Osteoblast (primary cell): ENCODE measurements at places on chromosomes 11 and 22. TPM values are rescaled to one million over a fixed set of nuclear protein-coding genes. Genes with fewer than 3 reads are reported as not detected.
A peak's percentile ranks its signal among the peaks of the same experiment; 100 is the strongest.

DNA sequence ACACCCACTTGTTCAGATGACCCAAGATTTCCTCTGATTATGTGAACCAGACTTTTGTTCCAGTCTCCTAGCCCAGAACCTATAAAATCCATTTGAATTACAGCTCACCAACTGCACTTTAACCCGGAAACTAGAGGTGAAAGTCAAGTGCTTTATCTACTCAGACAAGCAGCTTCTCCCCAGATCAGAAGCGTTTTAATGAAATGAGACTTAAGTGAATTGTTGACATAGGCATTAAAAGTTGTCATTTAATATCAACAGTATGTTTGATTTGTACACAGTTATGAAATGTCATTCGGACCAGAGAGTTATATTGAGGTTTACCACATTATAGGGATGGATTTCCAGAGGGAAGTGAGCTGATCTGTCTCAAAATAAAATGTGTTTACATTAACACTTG, 52.0 kb downstream of the CADM1 start:
- H3K36me3 ChIP-seq: no peaks in the 10 kb centered on the region
- H3K4me1 ChIP-seq: no peaks in the 10 kb centered on the region
- H3K27ac ChIP-seq: no peak overlapping the region
- H3K27me3 ChIP-seq: no peaks in the 10 kb centered on the region

DNA sequence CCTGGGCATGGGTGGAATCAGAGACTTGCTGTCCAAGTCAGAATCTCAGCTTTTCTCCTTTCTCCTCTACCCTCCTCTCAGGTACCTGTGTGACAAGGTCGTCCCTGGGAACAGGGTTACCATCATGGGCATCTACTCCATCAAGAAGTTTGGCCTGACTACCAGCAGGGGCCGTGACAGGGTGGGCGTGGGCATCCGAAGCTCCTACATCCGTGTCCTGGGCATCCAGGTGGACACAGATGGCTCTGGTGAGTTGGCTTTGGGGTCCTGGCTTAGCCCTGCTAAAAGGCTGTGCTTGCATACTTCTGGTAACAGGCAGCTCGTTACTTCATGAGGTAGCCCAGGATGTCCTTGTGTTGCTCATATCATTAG, 10.7 kb downstream of the MCM5 start:
- no peak overlapping the region for H3K4me3 ChIP-seq
- H3K27ac ChIP-seq: no peak overlapping the region
- no peak for DNase-seq
- no peaks in the 10 kb centered on the region for H3K4me1 ChIP-seq
- H3K36me3 ChIP-seq: peaks cover 30% of the 10 kb centered on the region

- peak; percentile 59 for DNase-seq
- H3K27ac ChIP-seq: no peak overlapping the region
- no peaks in the 10 kb centered on the region for H3K36me3 ChIP-seq
- H3K4me1 ChIP-seq: peaks cover 7% of the 10 kb centered on the region
- H3K4me3 ChIP-seq: no peak overlapping the region
These were observed 4.8 kb downstream of the CYB5R2 start for GRCh38 chr11:7668464-7668863.

- H3K27ac ChIP-seq: no peak overlapping the region
- no peak overlapping the region for H3K4me3 ChIP-seq
These were observed 488.0 kb upstream of the CCDC90B start for GRCh38 chr11:83773950-83774880.

- H3K27ac ChIP-seq: no peak overlapping the region
- H3K36me3 ChIP-seq: no peaks in the 10 kb centered on the region
- peaks cover 1% of the 10 kb centered on the region for H3K27me3 ChIP-seq
- DNase-seq: no peak
- H3K4me1 ChIP-seq: no peaks in the 10 kb centered on the region
These were observed 26.4 kb downstream of the IGLL5 start for GRCh38 chr22:22913989-22914388.

GRCh38 chr22:46366801-46367706, 31.5 kb downstream of the TRMU start:
- peak; percentile 85 for DNase-seq
- no peak overlapping the region for H3K27ac ChIP-seq
- no peaks in the 10 kb centered on the region for H3K36me3 ChIP-seq
- H3K27me3 ChIP-seq: peaks cover 3% of the 10 kb centered on the region

DNA sequence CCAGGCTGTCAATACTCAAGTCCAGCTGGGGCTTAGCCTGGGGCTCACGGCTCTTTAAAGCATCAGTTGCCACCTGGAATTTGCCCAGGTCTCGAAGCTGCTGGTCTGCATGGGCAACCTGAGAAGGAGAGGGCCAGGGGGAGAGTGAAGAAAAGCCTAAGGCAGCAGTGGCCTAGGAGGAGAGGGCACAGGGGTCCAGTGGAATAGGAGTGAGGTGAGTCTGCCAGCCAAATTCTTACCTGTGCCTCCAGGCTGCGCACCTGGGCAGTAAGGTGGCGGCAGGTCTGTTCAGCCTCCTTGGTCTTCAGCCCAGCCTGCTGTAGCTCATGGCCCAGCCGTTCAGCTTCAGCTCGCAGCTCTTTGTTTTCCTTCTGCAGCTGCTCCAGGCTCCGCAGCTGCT, 10.0 kb downstream of the IL18BP start:
- H3K4me3 ChIP-seq: no peak overlapping the region
- DNase-seq: peak; percentile 25
- H3K27me3 ChIP-seq: no peaks in the 10 kb centered on the region
- H3K36me3 ChIP-seq: peaks cover 96% of the 10 kb centered on the region
- no peaks in the 10 kb centered on the region for H3K4me1 ChIP-seq

GRCh38 chr11:61551634-61552033, 29.2 kb downstream of the SYT7 start:
- peak overlapping the region; percentile 53 for H3K27ac ChIP-seq
- H3K4me3 ChIP-seq: peak overlapping the region; percentile 55
- peak; percentile 99 for DNase-seq
- no peaks in the 10 kb centered on the region for H3K36me3 ChIP-seq
- H3K27me3 ChIP-seq: peaks cover 26% of the 10 kb centered on the region

GRCh38 chr11:121257289-121257688, 35.3 kb upstream of the SC5D start:
- no peaks in the 10 kb centered on the region for H3K27me3 ChIP-seq
- no peaks in the 10 kb centered on the region for H3K4me1 ChIP-seq
- no peaks in the 10 kb centered on the region for H3K36me3 ChIP-seq
- no peak overlapping the region for H3K27ac ChIP-seq

DNA sequence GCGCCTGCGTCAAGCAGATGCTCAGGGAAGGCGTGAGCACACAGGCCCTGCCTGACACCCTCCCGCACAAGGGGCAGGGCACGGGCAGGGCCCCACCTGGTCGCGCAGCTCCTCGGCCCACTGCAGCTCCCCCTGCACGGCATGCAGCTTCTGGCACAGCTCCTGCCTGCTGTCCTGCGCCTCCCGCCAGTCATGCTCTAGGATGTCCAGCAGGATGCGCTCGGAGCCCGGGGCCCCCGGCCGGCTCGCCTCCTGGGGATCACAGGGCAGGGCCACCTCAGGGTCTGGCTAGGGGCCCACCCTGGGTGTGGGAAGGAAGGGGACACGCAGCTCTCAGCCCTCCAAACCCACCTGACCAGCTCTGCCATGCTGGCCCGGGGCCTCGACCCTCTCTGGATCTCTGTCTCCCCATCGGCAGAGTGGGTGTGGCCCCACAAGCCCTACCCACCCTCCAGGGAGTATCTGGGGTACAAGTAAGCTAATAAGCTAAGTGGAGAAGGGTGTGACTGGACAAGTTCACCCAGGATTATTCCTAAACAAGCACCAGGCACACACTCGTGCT, 10.7 kb downstream of the CARD10 start:
- H3K4me3 ChIP-seq: no peak overlapping the region
- H3K27me3 ChIP-seq: no peaks in the 10 kb centered on the region
- peaks cover 40% of the 10 kb centered on the region for H3K36me3 ChIP-seq
- peak; percentile 84 for DNase-seq
- H3K27ac ChIP-seq: no peak overlapping the region

DNA sequence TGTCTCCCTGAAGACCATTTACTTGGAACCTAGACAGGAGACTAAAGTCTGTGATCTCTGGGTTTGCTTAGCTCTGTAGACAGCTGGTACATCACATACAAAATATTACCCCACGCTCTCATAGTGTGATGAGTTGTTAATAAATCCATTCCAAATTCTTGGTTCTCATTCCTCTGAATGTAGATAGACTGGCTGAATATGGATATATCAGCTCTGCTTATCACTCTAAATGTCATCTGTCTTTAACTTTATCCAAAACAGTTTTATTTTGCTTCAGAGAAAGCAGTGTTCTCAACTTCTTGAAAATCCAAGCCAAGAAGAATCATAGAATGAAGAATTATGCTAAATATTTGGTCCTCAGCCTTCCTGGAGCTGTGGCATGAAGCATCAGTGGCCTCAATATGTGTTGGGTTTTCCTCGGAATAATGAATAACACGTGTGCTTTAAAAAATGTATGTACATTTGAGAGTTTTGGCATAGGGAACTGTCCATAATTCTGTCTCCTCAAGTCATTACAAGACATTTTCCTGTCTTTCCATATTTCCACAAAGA, 10.5 kb upstream of the LDLRAD3 start:
- no peak for DNase-seq
- no peak overlapping the region for H3K27ac ChIP-seq
- H3K27me3 ChIP-seq: peaks cover 3% of the 10 kb centered on the region
- no peaks in the 10 kb centered on the region for H3K36me3 ChIP-seq
- no peak overlapping the region for H3K4me3 ChIP-seq

- H3K36me3 ChIP-seq: no peaks in the 10 kb centered on the region
- no peaks in the 10 kb centered on the region for H3K4me1 ChIP-seq
- DNase-seq: no peak
- H3K4me3 ChIP-seq: peak overlapping the region; percentile 38
- no peak overlapping the region for H3K27ac ChIP-seq
These were observed 95.3 kb upstream of the RCN1 start for GRCh38 chr11:31995525-31996094.

DNA sequence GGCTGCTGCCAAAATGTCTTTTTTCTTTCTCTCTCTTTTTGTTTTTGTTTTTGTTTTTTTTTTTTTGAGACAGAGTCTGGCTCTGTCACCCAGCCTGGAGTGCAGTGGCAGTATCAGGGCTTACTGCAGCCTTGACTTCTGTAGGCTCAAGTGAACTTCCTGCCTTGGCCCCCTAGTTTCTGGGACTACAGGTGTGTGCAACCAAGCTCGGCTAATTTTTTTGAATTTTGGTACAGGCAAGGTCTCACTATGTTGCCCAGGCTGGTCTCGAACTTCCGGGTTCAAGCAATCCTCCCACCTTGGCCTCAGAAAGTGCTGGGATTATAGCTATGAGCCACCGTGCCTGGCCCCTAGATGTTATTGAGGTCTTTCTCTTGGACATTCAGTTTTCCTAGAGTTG, 2.2 kb upstream of the DDX10 start:
- H3K36me3 ChIP-seq: peaks cover under 1% of the 10 kb centered on the region
- no peak for DNase-seq
- peaks cover 14% of the 10 kb centered on the region for H3K4me1 ChIP-seq
- H3K4me3 ChIP-seq: no peak overlapping the region
- no peaks in the 10 kb centered on the region for H3K27me3 ChIP-seq
- no peak overlapping the region for H3K27ac ChIP-seq

DNA sequence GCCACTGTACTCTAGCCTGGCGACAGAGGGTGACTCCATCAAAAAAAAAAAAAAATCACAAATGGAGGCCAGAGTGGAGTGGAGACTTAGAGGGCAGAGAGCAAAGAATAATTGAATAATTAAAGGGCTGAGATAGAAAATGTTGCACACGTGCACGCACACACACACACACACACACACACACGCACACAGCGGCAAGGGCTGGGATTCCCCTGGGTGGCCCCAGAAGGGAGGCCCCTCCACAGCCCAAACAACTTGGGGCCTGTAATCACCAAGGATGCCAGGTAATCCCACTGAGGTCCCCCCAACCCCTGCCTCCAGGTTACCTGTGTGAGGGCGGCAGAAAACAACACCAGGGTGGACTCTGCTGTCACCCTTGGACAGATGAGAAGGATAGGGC, 12.0 kb upstream of the DGKZ start:
- H3K27ac ChIP-seq: no peak overlapping the region
- DNase-seq: peak; percentile 76
- H3K4me1 ChIP-seq: peaks cover 2% of the 10 kb centered on the region
- H3K36me3 ChIP-seq: no peaks in the 10 kb centered on the region
- H3K27me3 ChIP-seq: peaks cover 49% of the 10 kb centered on the region

- peaks cover 26% of the 10 kb centered on the region for H3K4me1 ChIP-seq
- H3K27me3 ChIP-seq: no peaks in the 10 kb centered on the region
- H3K27ac ChIP-seq: peak overlapping the region; percentile 60
- peak overlapping the region; percentile 74 for H3K4me3 ChIP-seq
- DNase-seq: peak; percentile 99
These were observed 1.2 kb upstream of the TYMP start for GRCh38 chr22:50530877-50531545.

DNA sequence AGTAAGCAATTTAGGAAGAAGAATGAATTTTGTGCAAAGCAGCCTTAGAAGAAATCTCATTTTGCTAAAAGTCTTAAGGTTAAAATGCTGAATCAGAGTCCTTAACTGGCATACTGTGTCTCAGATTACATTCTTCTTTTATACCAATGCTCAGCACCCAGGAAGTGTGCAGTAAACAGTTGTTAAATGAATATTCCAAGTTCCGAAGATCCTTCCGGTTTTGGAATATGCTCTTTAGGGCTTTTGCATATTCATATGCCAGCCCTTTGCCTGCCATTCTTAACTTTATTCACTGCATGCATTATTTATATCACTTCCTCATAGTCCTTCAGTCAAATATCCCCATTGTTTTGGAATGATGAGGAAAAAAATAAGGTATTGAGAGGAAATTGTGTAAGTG, 242.0 kb downstream of the DDX10 start:
- H3K27ac ChIP-seq: peak overlapping the region; percentile 33
- H3K4me1 ChIP-seq: peaks cover 19% of the 10 kb centered on the region
- peak overlapping the region; percentile 28 for H3K4me3 ChIP-seq
- no peaks in the 10 kb centered on the region for H3K27me3 ChIP-seq

DNA sequence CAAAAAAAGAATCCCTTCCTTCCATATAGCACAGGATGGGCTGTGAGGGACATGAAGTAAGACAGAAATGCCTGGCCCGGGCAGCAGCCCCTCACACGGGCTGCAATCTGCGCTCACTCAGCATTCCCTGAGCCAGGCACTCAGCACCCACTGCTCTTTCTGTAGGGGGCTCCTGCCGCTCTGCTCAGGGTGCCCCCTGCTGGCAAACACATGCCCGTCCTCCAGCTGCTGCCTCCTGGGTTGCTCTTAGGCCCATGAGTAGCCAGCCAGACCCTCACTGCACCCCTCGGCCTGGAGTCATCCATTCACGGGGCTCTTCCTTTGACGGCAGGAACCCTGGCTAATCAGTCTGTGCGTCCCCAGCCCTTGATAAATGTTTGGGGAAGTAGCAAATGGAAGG, 6.9 kb downstream of the MCAT start:
- H3K4me1 ChIP-seq: no peaks in the 10 kb centered on the region
- H3K36me3 ChIP-seq: peaks cover 50% of the 10 kb centered on the region
- peak; percentile 90 for DNase-seq
- H3K27me3 ChIP-seq: no peaks in the 10 kb centered on the region

Gene KCNK4
- total RNA-seq: 0.29 and 0.36 TPM in 2 replicates

Gene SOX6
- 3.2 and 3.3 TPM in 2 replicates for total RNA-seq

Gene MS4A14
- total RNA-seq: not detected in 2 replicates

Gene UPK3A
- not detected in 2 replicates for total RNA-seq

Gene RFPL3
- total RNA-seq: not detected in 2 replicates

Gene GRIA4
- not detected in 2 replicates for total RNA-seq

Gene OR4A16
- not detected in 2 replicates for total RNA-seq

Gene OR52N4
- total RNA-seq: not detected in 2 replicates
